Neural cell (in vitro differentiated cells): ENCODE measurements at places on chromosomes 7 and 10. TPM values are rescaled to one million over a fixed set of nuclear protein-coding genes. Genes with fewer than 3 reads are reported as not detected.

The CYP51A1 gene
- 118 and 137 TPM in 2 replicates for polyA plus RNA-seq

The PPP1R17 gene
- 7.7 and 8.8 TPM in 2 replicates for polyA plus RNA-seq

The MYH16 gene
- polyA plus RNA-seq: not detected in 2 replicates

The ANKRD61 gene
- polyA plus RNA-seq: not detected in 2 replicates

The ARPC1A gene
- 137 and 154 TPM in 2 replicates for polyA plus RNA-seq

The RELN gene
- polyA plus RNA-seq: 169 and 178 TPM in 2 replicates

The ZNF316 gene
- polyA plus RNA-seq: 22.2 and 31.6 TPM in 2 replicates

The MALRD1 gene
- 0.21 TPM in 1 of 2 replicates, not detected in the other for polyA plus RNA-seq

The ZNHIT1 gene
- 160 and 176 TPM in 2 replicates for polyA plus RNA-seq

The HOGA1 gene
- not detected in 2 replicates for polyA plus RNA-seq

The VGF gene
- 36.8 and 39.3 TPM in 2 replicates for polyA plus RNA-seq

The MMD2 gene
- 0.40 and 0.42 TPM in 2 replicates for polyA plus RNA-seq

The FANK1 gene
- 3.1 and 3.8 TPM in 2 replicates for polyA plus RNA-seq

The GIMAP4 gene
- polyA plus RNA-seq: not detected in 2 replicates

The RBP4 gene
- 0.73 and 1.9 TPM in 2 replicates for polyA plus RNA-seq

The PRXL2A gene
- 56.3 and 60.5 TPM in 2 replicates for polyA plus RNA-seq

The SLC39A12 gene
- not detected in 2 replicates for polyA plus RNA-seq

The DNAAF5 gene
- 5.3 and 8.0 TPM in 2 replicates for polyA plus RNA-seq

The DRGX gene
- not detected in 2 replicates for polyA plus RNA-seq

The NEUROG3 gene
- not detected in 2 replicates for polyA plus RNA-seq
